ENCODE measurements at places on chromosomes 1 and 21. TPM values are rescaled to one million over a fixed set of nuclear protein-coding genes. Genes with fewer than 3 reads are reported as not detected.

DNA sequence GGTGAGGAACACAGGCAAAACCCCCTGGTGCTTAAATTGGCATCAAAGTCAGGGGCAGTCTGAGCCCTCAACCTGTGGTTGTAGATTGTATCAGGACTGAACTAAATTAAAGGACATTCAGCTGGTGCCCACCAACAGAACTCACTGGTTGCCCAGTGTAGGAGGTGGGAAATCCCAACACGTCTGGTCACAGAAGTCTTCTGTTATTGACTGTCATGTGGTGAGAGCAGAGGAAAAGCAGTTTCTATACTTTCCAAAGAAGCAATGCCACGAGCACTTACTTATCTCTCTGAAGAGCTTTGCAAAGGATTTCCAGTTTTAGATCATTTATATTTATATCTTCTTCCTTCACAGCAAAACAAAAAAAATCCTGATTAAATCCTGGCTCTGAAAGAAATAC is 15.0 kb upstream of the ACTA1 start:
- no peak for DNase-seq

DNA sequence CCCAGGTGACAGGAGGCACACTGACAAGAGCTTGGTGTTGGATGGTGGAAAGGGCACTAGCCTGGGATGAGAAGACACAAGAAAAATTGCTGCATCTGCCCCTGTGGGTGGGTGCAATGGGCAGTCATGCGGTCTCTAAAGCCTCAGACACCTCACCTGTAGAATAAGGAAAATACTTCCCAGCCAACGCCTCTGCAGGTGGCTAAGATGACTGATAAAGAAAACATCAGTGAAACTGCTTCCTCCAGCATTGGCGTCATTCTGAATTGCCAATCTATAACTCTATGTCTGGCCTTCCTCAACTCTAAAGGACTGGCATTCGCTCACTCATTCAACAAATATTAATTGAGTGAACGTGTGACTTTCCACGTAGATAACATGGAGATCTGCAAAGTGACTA is 100.4 kb upstream of the F3 start:
- no peak for DNase-seq

DNA sequence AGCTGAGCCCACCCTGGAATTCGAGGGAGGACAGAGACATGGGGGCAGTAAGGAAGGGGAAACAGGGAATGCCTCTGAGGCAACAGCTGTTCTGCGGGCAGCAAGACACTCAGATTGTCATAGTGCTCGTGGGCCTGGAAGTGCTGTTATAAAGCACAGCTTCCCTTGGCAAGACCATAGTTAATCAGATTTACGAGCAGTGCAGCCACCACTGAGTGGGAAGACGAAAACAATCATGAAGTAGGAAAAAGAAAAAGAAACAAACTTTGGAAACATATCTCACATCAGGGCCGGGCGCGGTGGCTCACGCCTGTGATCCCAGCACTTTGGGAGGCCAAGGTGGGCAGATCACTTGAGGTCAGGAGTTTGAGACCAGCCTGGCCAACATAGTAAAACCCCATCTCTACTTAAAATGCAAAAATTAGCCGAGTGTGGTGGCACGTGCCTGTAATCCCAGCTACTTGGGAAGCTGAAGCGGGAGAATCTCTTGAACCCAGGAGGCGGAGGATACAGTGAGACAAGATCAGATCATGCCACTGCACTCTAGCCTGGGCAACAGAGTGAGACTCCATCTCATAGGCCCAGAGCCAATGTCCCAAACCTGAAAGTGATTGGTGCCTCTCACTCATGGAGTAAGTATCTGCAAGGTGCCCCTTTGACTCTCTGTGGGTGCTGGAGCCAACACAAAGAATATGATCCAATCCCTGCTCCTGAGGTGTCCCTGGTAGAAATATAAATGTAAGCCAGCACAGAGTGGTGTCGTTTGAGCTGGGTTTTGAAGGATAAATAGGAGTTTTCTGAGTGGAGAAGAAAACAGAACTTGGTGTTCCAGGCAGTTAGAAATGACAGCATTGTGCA is 55.6 kb upstream of the GPR153 start:
- DNase-seq: no peak

DNA sequence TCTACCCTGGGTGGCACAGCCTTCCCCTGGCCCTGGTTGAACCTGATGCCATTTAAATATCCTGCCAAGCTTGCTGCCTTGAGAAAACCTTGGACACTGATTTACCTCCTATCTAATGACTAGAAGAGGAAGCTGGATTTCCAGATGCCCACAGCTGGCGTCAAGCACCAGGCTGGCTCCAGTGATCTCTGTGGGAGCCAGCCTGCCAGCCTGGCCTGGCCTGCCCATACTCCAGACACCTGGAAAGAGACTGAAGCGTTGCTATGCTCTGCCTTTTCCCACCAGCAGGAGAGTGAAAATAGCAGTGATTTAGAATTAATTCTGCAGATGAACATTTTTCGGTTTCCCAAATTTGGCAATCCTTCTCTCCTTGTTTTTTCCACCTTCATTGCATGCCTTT is 11.5 kb upstream of the EIF4G3 start:
- no peak for DNase-seq

- peak; percentile 83 for DNase-seq
Observed at GRCh38 chr1:155226188-155226909, 17.9 kb downstream of the MTX1 start.

DNA sequence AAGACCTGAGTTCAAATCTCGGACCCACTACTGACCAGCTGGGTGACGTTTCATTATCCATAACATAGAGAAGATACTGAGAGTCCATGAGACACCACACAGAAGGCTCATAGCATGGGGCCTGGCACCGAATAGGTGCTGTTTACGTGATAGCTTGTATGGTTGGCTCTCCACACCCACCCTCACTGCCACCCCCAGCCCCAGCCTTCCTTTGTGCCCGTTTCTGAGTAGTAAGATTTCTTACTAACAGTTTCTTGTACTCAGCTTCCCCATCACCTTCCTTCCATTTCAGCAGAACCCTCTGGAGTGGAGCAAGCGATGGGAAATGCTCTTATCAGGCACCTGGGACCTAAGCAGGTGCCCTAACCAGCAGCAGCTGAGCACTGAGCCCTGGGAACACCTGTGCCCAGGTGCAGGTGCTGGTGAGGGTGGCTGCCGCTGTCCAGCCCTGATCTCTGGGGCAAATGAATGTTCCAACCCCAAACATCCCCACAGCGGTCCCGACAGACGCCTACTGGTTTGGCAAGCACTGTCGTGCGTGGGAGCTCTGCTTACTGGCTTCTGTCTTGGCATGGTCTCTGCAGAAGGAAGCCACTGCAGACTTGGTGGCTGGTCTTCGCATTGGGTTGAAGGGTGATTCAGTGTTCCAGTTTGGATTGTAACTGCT is 225.4 kb downstream of the CAMTA1 start:
- DNase-seq: no peak

- DNase-seq: peak; percentile 88
Observed at GRCh38 chr1:235999259-235999925, 65.5 kb downstream of the NID1 start.

DNA sequence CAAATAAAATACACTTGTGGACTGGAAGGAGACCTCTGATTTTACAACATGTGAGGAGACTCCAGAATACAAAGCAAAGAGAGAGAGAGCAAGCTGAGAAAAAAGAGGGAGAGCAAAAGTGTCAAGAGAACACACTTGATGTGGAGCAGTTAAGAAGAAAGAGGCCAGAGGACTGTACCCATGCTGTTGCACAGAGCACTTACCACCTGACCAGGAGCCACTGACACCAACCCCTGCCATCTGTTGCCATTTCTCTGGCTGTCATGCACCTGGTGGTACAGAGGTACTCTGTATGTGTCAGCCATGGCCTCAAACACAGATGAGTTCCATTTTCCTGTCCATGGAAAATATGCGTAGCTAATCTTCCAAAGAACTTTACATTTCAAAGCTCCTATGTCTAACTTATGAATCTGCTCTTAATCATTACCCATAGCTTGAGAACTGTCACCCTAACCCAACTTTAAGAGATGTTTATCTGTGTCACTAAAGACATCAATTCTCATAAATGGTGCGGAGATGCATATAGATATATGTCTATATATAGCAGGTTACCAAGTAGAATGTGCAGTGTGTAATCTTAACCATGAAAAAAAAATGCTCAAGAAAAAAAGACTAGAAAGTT is 32.8 kb upstream of the ABCD3 start:
- DNase-seq: no peak

DNA sequence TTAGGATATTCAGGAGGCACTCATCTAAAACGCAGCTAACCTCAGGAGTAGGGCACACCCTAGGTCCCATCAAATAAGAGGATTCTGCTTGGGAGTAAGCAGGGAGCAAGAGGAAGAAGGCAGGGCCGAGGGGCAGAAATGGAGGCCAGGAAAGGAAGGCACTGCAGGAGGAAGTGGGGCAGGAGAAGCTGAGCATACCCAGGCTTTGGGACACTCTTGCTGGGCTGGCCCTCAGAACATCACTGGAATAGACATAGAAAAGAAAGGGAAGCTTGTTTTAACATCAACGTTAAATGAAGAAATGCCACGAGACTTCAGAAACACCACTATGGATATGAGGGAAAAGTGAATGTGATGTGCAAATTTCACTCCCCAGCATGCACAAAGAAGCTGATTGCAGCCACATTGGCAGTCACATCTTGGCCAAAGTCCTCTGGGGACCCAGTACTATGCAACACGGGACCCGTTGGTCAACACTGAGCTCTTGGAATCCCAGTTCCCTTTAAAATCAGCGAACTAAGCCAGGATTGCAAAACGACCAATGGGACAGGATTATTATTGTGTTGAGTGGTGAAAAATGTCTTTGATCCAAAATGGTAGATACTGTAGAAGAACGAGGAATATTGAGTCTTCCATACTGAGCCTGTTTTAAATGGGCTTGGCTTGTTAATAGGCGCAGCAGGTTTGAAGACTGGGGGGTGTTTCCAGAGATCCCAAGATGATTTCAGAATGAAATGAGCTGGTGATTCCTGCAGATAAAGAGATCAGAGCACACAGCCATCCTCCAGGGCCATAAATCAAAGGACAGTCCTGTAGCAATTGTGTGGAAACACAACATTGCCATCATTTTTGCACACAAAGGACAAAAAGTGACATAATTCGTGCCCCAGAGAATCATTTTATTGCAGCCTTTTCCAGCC is 152.4 kb downstream of the TOMM20 start:
- DNase-seq: no peak

GRCh38 chr1:201631037-201631436 is 92.1 kb downstream of the NAV1 start:
- no peak for DNase-seq

- DNase-seq: peak; percentile 40
Observed at GRCh38 chr1:906600-907420, 16.9 kb upstream of the SAMD11 start.

The RHEX gene
- total RNA-seq: not detected

The ESPN gene
- not detected for total RNA-seq
